Peyer's patch (tissue), 4 donors: ENCODE measurements at places on chromosomes 7 and 10. TPM values are rescaled to one million over a fixed set of nuclear protein-coding genes. Genes with fewer than 3 reads are reported as not detected.

DNA sequence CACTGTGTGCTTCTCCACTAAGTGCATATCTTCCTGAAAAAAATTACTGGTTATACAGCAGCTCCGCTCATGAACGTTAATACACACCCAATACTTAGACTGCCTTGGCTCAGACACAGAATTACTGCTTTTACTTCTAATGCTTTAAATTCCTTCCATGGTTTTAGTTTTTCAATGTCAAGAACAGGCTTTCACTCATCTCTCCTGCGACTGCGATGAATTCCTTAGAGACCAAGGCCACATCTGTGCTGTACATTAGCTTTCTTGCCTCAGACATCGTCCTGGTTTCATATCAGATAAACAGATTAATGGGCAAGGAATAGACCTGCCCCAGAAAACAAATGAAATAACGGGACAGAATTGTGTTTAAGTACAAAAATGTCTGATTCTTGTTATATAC lies 120.2 kb downstream of the CYP26A1 start:
- no peaks in the 10 kb centered on the region for H3K27me3 ChIP-seq
- no peaks in the 10 kb centered on the region for H3K4me1 ChIP-seq
- no peak for DNase-seq
- no peaks in the 10 kb centered on the region for H3K36me3 ChIP-seq

- H3K36me3 ChIP-seq = no peaks in the 10 kb centered on the region
- no peak overlapping the region for H3K27ac ChIP-seq
- no peaks in the 10 kb centered on the region for H3K4me1 ChIP-seq
- no peak for DNase-seq
- H3K27me3 ChIP-seq = no peaks in the 10 kb centered on the region
Observed at GRCh38 chr7:74441801-74442200, 11.9 kb upstream of the GTF2IRD1 start.

DNA sequence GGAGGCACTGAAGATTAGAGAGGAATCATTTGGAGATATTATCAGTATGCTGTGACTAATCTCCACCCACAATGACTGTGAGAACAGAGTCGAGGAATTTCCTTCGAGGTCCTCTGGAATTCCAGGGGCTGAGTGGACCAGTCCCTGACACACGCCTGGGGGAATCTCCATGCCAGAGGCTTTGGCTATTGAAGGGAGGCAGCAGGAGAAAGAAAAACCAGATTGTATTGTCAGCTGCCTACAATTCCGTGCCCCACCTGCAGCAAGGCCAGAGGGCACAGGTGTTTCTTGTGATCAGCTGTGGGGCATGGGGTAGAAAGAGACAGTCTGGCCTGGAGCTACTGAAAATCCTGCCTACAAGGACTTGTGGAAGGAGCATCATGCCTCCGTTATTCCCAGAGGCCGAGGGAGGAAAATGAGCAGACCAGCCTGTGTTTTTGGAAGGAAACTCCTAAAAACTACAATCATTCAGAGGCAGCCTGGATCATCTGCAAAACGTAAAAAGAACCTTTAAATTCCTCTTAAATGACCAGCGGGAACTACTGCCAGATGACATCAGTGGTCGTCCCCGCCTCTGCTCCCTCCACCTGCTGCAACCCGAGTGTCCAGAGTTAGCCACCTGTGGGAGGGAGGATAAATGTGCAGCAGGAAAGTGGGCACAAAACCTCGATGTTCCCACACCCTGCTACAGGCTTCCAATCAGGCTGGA lies 25.4 kb upstream of the ANK3 start:
- no peaks in the 10 kb centered on the region for H3K4me1 ChIP-seq
- H3K36me3 ChIP-seq = no peaks in the 10 kb centered on the region
- H3K27ac ChIP-seq = no peak overlapping the region
- H3K27me3 ChIP-seq = no peaks in the 10 kb centered on the region
- no peak for DNase-seq
- H3K4me3 ChIP-seq = no peak overlapping the region

DNA sequence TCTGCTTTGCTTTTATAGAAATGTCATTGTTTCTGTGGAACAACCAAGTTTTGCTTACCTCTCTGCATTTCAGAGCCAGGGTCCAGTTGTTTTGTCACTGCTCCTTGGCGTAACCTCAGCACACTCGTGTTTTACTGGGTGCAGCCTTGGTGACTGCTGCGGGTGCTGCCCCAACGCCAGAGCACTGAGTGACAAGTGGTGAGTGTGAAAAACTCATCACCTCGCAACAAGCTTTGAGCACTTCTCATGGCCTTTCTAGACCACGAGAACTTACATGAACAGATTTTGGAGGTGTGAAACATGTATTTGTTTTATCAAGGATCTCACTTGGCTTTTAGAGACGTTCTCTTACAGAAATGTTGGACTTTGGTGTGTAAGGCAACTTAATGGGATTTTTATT lies 31.0 kb downstream of the GLRX3 start:
- H3K4me1 ChIP-seq = no peaks in the 10 kb centered on the region
- H3K4me3 ChIP-seq = no peak overlapping the region
- DNase-seq = no peak
- H3K27ac ChIP-seq = no peak overlapping the region
- no peaks in the 10 kb centered on the region for H3K27me3 ChIP-seq

DNA sequence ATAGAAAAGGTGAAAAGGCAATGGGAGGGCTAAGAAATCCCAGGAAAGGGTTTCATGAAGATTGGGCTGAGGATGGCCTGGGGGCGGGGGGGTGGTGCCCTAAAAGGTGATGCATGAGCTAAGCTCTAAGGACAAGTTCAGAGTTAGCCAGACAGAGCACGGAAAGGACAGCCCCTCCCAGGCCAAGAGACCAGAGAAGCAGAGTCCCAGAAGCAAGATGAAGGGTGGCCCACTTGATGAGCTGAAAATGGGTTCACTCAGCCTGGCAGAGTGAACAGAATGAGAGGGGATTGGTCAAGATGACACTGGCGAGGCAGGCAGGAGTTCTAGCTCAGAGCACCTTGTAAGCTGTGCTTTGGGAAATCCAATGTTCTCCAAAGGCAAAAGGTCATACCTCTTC lies 89.4 kb upstream of the GPR26 start:
- no peak for DNase-seq
- no peak overlapping the region for H3K4me3 ChIP-seq
- H3K27me3 ChIP-seq = no peaks in the 10 kb centered on the region
- no peak overlapping the region for H3K27ac ChIP-seq
- no peaks in the 10 kb centered on the region for H3K4me1 ChIP-seq

- H3K4me1 ChIP-seq = no peaks in the 10 kb centered on the region
- no peak overlapping the region for H3K4me3 ChIP-seq
- no peak overlapping the region for H3K27ac ChIP-seq
- no peak for DNase-seq
- H3K36me3 ChIP-seq = no peaks in the 10 kb centered on the region
- no peaks in the 10 kb centered on the region for H3K27me3 ChIP-seq
Observed at GRCh38 chr10:76023007-76023406, 591.6 kb downstream of the LRMDA start.

DNA sequence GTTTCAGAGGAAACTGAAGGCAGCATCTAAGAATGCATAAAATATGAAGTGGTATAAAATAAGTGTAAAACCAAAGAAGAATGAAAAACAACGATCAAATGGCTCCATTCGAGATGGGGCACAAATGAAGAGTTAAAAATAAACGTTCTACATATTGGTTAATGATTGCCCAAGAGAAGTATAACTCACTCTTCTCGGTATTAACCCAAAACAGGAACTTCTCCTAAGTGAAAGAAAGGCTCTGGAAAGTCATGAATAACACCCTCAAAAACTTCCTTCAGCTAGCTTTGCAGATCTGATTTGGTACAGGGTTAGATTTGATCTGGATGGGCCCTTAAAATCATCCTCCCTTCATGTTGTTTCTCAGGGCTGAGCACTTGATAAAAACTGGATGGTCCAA lies 94.3 kb upstream of the ADO start:
- DNase-seq = no peak
- no peaks in the 10 kb centered on the region for H3K4me1 ChIP-seq
- no peak overlapping the region for H3K4me3 ChIP-seq
- no peaks in the 10 kb centered on the region for H3K36me3 ChIP-seq
- H3K27me3 ChIP-seq = no peaks in the 10 kb centered on the region
- H3K27ac ChIP-seq = no peak overlapping the region

DNA sequence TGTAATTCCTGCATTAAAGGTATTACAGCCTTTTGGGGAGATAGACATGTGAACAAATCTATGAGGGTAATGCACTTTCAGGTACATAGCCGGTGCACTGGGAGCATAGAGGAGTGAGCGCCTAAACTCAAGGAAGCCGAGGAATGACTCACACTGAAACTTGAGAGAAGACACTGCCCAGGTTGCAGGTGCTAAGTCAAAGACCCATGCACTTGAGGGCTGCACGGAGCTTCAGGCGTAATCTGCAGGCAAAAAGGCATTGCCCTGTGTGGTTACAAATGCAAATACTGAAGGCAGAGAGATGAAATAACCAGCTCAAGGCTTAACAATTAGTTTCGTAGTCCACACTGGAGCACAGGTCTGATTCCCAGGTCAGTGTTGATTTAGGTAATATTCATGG lies 51.0 kb upstream of the OSBPL3 start:
- H3K27me3 ChIP-seq = no peaks in the 10 kb centered on the region
- H3K27ac ChIP-seq = no peak overlapping the region
- no peak overlapping the region for H3K4me3 ChIP-seq
- peak; percentile 62 for DNase-seq
- H3K36me3 ChIP-seq = no peaks in the 10 kb centered on the region
- no peaks in the 10 kb centered on the region for H3K4me1 ChIP-seq

DNA sequence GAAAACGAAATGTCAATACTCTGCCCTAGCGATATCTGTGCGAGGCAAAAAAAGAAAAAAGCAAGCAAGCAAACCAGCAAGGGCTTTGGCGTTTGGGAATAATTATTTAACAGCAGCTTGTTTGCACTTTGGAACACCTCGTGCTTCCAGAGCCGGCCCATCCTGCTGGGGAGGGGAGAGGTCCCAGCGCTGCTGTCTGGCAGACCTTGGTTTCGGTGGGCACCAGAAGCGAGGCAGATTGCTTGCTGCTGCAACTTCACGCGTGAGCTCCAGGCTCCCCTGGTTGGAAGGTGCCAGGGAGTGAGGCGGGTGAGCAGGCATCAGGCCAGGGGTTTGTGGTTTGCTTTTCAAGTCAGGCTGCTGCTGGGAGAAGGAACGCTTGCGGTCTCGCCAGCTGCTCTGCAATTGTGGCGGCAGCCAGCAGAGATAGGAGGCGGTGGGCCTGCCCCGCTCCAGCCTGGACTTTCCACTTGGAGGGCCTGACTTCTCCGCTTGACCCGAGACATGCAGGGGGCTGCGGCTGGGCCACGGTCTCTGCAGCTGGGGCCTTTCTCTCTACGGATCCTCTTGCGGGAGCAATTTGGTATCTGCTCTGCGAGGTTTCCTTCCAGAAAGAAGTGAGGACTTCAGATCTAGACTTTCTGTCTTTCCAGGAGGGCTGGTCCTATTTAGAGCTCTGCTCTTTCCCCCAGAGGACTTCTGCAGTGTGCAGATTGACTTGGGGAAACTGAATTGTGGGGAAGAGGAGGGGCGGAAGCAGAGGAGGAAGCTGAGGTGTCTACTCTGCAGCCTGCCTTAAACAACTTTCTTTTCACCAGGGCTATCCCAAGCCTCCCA lies 131.4 kb downstream of the PRPF18 start:
- peak overlapping the region; percentile 60 for H3K27ac ChIP-seq
- no peaks in the 10 kb centered on the region for H3K36me3 ChIP-seq
- no peaks in the 10 kb centered on the region for H3K27me3 ChIP-seq
- DNase-seq = peak; percentile 18
- H3K4me1 ChIP-seq = peaks cover 5% of the 10 kb centered on the region
- peak overlapping the region; percentile 26 for H3K4me3 ChIP-seq

CHRM2 gene
- total RNA-seq = 2.0 TPM

C1QL3 gene
- not detected for total RNA-seq

TMEM236 gene
- 3.3 TPM for total RNA-seq

SPDYE1 gene
- not detected for total RNA-seq

HABP2 gene
- not detected for total RNA-seq

ASB13 gene
- 28.1 TPM for total RNA-seq

IFRD1 gene
- total RNA-seq = 52.0 TPM
